Muscle of back (tissue), 13 donors: ENCODE measurements at places on chromosomes 2 and 18. TPM values are rescaled to one million over a fixed set of nuclear protein-coding genes. Genes with fewer than 3 reads are reported as not detected.

TANC1 gene
- 17.1 TPM for polyA plus RNA-seq

ACKR3 gene
- 35.7 TPM for polyA plus RNA-seq

NUP35 gene
- polyA plus RNA-seq, result 14.5 TPM

IL1B gene
- 0.52 TPM for polyA plus RNA-seq

SCN3A gene
- 0.62 TPM for polyA plus RNA-seq

GALNT3 gene
- polyA plus RNA-seq, result 1.1 TPM

CHRND gene
- polyA plus RNA-seq, result 97.9 TPM

ZBTB7C gene
- 4.0 TPM for polyA plus RNA-seq

TFCP2L1 gene
- polyA plus RNA-seq, result 0.14 TPM

CYP27A1 gene
- 22.9 TPM for polyA plus RNA-seq

SLC9A4 gene
- not detected for polyA plus RNA-seq

UBE2F gene
- polyA plus RNA-seq, result 40.3 TPM

UGT1A4 gene
- polyA plus RNA-seq, result not detected

C1QL2 gene
- not detected for polyA plus RNA-seq

STEAP3 gene
- polyA plus RNA-seq, result 17.9 TPM

COL6A3 gene
- 286 TPM for polyA plus RNA-seq

FZD7 gene
- polyA plus RNA-seq, result 27.1 TPM

STARD6 gene
- not detected for polyA plus RNA-seq

SERPINB11 gene
- polyA plus RNA-seq, result not detected

CPLX4 gene
- polyA plus RNA-seq, result not detected

CFAP221 gene
- polyA plus RNA-seq, result 0.24 TPM

RPE gene
- polyA plus RNA-seq, result 34.3 TPM

CDKL4 gene
- polyA plus RNA-seq, result 0.42 TPM

TYMS gene
- 122 TPM for polyA plus RNA-seq

FEV gene
- 0.07 TPM for polyA plus RNA-seq

GBX2 gene
- 0.16 TPM for polyA plus RNA-seq

ALK gene
- polyA plus RNA-seq, result 0.12 TPM

EIF2AK2 gene
- polyA plus RNA-seq, result 26.4 TPM

SULT1C4 gene
- 16.5 TPM for polyA plus RNA-seq

MLPH gene
- 1.9 TPM for polyA plus RNA-seq

AFF3 gene
- polyA plus RNA-seq, result 4.1 TPM

CYP1B1 gene
- polyA plus RNA-seq, result 8.7 TPM

UGT1A3 gene
- not detected for polyA plus RNA-seq

MALT1 gene
- 18.9 TPM for polyA plus RNA-seq

CNTNAP5 gene
- polyA plus RNA-seq, result 0.25 TPM

MALL gene
- 8.0 TPM for polyA plus RNA-seq

EIF5B gene
- polyA plus RNA-seq, result 53.9 TPM

NPAS2 gene
- polyA plus RNA-seq, result 11.0 TPM

MEMO1 gene
- polyA plus RNA-seq, result 36.4 TPM

MCM6 gene
- 40.5 TPM for polyA plus RNA-seq

AQP12B gene
- 0.36 TPM for polyA plus RNA-seq

GPATCH11 gene
- 8.5 TPM for polyA plus RNA-seq

POTEJ gene
- 0.18 TPM for polyA plus RNA-seq

GRP gene
- polyA plus RNA-seq, result not detected

DDX1 gene
- 88.0 TPM for polyA plus RNA-seq

LRP2 gene
- 0.13 TPM for polyA plus RNA-seq

CCDC150 gene
- polyA plus RNA-seq, result 4.2 TPM

PRSS56 gene
- polyA plus RNA-seq, result 1.7 TPM

PROM2 gene
- 1.6 TPM for polyA plus RNA-seq

SOX11 gene
- polyA plus RNA-seq, result 25.2 TPM

TMEM247 gene
- not detected for polyA plus RNA-seq

CRYBA2 gene
- polyA plus RNA-seq, result not detected

MOCOS gene
- polyA plus RNA-seq, result 0.16 TPM

RNASEH1 gene
- 15.9 TPM for polyA plus RNA-seq

CD28 gene
- 4.4 TPM for polyA plus RNA-seq

TDRD15 gene
- polyA plus RNA-seq, result not detected

CIAO1 gene
- 44.3 TPM for polyA plus RNA-seq

DNAJB2 gene
- 89.8 TPM for polyA plus RNA-seq

WNT10A gene
- polyA plus RNA-seq, result 4.1 TPM

LONRF2 gene
- polyA plus RNA-seq, result 0.98 TPM
